ENCODE measurements at places on chromosomes 3 and 15.

DNA sequence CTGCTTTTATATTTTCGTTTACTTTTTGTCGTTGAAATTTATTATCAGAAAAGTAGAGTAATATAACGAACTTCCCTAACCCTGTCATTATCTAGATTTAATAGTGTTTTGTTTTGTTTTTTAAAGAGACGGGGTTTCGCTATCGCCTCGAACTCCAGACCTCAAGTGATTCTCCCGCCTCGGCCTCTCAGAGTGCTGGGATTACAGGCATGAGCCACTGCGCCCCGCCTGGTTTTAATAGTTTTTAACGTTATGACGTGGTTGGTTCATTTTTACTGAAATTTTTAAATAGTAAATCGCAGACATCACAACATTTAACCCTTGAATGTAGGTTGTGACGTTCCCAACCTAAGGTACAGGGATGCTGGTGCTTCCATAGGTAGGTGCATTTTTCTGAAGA lies 1.0 kb downstream of the NGRN start:
- DNase-seq = no peak

DNA sequence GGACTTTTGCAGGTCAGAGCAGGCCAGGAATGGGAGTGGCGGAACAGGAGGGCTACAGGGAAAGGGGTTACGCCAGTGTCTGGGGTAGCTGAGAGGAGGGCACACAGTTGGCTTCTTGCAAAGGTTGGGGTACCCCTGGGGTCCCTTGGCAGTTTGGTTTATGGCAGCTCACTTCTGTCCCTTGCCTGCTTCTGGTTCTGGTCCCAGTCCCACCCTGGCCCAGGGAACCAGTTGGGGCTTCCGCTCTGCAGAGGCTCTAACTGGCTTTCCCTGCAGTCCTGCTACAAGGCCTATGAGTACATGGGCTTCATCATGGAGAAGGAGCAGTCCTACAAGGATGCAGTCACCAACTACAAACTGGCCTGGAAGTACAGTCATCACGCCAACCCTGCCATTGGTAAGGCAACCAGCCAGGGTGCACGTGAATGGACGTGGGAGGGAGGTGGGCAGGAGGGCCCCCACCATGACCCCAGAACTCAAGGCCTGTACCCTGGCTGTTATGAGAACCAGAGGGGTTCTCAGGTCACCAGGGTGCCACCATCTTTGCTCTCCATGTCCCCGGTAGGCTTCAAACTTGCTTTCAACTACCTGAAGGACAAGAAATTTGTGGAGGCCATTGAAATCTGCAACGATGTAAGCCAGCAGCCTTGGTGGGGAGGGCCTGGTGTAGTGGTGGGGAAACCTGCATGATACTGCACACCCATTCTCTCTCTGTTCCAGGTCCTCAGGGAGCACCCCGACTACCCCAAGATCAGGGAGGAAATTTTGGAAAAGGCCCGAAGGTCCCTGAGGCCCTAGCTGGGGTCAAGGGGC lies 15.2 kb downstream of the CSRNP1 start:
- DNase-seq = no peak

DNA sequence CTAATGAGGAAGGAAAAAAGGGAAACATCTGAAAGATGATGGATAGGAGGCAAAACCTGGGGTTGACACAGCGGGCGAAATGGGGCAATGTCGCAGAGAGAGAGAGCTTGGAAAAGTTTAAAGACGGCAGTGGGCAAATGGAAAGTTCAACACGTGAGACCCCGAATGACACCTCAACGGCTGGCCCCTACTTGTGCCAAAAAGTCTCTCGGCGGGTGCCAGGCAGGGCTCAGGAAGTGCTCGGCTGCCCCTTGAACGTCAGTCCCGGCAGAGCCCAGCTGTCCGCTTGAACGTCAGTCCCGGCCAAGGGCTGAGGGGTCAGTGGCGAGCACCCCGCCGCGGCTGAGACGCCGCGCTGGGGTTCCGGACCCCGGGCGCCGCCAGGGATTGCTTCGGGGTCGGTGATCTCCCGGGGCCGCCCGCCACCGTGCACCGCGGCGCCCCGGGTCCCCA lies 658 bp downstream of the EOGT start:
- DNase-seq = peak; percentile 47

DNA sequence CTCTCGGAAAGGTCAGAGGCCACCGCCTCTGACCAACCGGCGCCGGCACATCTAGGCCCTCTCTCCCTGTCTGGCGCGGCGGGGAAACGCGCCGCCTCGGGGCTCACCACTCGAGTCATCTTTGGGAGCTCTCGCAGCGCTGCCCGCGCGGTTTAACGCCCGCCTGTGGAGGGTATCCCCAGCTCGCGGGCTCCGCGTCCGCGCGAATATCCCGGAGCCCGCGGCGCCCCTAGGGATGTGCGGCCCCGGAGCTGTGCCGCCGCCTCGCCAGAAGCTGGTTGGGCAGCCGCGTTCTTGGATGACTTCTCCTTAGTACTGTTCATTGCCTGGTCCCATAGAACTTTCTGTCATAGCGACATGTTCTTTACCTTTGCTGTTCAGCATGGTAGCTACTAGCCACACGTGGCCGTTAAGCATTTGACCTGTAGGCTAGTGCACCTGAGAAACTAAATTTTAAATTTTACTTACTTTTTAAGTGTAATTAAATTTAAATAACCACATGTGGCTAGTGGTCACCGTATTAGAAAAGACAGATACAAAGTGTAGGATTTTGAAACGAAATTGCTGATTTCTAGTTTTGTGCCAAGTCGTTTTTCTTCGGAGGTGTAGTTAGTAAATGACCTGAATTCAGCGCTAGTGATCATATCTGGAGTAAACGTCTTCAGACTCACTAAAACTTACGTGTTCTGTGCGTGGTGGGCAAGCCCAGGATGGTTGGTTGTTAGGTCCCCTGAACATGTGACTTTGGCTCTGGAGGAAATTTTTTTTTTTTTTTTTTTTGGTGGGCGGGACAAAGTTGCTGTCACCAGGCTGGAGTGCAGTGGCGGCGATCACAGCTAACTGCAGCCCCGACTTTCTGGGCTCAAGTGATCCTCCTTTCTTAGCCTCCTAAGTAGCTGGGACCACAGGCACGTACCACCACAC lies 835 bp downstream of the ARIH2 start:
- DNase-seq = no peak

DNA sequence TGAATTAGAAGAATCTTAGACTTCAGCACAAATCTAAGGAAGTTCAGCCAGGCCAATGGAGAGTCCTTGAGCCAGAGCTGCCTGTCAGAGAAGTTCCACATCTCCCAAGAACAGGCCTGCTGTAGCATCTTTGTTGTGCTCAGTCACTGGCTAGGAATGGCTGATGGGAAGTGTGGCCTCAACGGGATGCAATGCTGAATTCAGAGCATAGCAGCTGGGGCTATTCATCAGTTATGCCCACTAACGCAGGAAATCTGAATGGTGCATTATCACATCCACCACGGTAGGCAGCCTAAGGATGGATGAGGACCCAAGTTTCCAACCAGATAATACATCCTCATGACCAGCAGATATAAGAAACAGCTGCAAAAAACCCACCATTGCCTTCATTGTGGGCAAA lies 3.2 kb upstream of the EIF1B start:
- DNase-seq = no peak
